ENCODE measurements at places on chromosomes 13 and 19.

- no peak for DNase-seq
Measured at GRCh38 chr13:48741377-48741776, 87.6 kb downstream of the CYSLTR2 start.

DNA sequence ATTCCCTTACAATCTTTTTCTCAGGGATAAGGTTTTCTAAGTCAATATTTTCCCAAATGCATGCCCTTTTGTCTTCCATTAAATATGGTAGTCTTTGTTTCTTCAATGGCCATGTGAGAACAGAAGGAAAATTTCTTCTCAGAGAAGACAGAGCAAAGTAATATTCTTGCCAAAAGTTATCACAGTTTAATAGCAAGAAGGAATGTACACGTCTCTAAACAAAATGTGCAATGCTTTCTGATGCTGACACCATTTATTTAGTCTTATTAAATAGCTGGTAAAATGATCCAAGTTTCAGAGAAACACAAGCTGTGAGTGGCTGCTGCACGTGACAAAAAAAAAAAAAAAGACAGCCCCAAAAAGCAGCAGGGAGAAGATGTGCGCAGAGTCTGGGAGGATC is 542.5 kb downstream of the GPC6 start:
- DNase-seq = no peak

DNA sequence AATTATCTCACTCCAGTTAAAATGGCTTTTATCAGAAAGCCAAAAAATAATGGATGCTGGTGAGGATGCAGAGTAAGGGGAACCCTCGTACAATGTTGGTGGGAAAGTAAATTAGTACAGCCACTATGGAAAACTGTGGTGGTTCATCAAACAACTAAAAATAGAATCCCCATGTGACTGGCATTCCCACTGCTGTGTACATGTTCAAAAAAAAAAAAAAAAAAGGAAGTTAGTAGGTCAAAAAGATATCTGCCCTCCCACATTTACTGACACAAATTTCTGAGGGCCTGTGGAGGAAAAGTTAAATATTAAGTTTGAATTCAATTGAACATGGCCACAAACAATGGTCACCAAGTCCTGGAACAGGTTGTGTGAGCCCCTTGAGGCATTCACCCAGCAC is 9.8 kb upstream of the ZSCAN5A start:
- no peak for DNase-seq

GRCh38 chr19:55085923-55086715 is 10.4 kb downstream of the EPS8L1 start:
- no peak for DNase-seq

DNA sequence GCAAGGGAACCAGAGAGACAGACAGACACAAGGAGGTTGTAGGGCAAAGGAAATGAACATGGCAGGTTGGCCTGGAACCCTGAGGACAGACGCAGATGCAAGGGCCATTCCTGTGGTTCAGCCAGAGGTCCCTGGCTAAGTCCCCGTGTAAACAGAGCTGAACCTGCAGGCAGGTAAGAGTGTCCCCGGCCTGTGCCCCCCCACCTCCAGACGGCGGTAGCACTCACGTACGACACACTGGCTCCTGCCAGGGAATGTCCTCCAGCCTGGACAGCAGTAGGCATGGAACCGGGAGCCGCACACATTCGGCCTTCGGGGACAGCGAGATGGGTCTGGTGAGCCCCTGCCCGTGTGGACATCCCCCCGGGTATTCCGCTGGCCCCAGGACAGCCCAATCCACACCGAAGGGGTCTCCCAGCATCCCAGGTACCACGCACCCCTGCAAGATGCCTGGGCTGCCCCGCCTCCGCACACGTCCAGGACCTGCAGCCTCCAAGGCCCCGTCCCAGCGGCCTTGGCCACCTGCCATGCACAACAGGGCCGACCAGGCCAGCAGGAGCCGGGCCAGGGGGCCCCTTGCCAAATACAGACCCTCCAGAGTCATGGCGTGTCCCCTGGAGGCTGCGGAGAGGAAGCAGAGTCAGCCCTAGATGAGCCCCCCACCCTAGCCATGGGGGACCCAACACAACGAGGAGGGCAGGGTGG is 2.4 kb downstream of the FBN3 start:
- DNase-seq = no peak

DNA sequence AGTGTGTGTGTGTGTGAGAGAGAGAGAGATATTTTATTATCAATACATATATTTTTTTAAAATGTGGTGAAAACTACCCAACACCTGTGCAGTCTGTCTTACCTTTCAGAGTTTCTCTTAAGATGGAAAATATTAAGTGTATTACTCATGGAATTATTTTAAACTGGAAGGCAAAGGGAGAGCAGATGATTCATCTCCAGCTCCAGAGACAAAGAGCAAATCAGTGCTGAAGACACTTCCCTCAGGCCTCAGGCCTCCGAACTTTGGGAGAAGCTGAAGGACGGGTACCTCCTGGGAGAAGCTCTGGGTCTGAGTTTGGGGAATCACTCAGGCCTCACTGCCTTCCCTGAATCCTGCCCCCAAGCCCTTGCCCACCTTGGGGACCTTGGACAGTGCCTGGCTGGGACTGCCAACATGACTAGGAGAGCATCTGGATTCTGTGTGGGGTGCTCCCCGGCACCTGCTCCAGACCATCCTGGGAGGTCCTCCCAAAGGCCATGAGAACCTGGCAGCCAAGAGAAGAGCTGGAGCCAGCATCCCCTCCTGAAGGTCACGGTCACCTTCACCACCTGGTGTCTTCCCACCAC is 170.4 kb upstream of the UBL3 start:
- no peak for DNase-seq

GRCh38 chr19:32718286-32718685 is 1.3 kb upstream of the TDRD12 start:
- DNase-seq = no peak

- DNase-seq = peak; percentile 88
Measured at GRCh38 chr13:21476893-21477472, 17.9 kb upstream of the ZDHHC20 start.

GRCh38 chr19:7471696-7472615 is 16.9 kb downstream of the PEX11G start:
- no peak for DNase-seq

DNA sequence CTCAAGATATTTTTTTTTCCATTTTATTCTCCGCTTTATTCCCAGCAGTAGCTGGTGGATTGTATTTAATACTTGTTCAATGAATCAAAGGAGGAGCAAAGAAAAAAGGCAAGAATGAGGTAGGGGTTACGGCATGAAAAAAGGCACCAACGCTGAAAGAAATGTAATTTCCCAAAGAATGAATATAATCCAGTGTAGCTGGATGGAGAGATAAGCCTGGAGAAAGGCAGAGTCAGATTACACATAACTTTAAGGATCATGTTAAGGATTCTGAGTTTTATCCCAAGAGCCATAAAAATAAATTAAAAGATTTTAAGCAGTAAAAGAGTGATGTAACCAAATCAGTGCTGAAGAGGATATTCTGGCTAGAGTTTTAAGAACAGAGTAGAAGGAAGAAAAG is 67.7 kb downstream of the RBM26 start:
- no peak for DNase-seq

GRCh38 chr19:44748426-44749254 is at the start of gene BCL3:
Gene BCL3, plus strand, starts transcription at chr19:44748708. Its CDS starts 83 bp downstream, at chr19:44748791.
- peak; percentile 88 for DNase-seq

DNA sequence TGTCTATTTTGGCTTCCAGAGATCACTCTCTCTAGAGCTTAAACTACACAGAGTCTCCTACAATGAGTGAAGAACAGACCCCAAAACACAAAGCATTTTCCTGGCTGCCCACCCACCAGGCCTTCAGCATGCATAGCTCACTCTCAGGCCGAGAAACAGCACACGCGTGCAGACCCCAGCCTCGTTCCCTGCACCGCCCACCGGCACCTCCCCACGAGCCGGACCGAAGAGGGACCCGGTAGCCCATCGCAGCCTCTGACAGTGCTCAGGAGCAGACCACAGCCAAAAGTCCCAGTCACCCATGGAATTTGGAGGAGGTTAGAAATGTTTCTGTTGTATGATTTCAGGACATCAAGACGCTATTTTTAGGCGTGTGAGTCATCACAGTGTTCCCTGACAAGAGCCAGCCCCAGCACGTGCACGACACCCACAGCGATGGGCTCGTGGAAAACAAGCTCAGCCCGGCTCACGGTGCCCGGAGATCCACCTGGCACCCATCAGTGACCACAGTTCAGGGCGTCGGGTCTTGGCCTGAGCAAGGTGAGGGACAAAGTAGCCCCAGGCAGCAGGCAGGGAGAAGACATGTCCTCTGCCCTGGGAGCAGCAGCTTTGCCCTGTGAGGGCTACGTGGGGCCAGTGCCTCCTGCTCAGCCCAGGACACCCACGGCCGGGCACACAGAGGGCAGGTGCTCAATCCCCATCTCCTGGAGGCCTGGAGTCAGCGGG is 50.1 kb upstream of the SPACA7 start:
- no peak for DNase-seq

- no peak for DNase-seq
Measured at GRCh38 chr19:9912551-9913236, 23.6 kb downstream of the OLFM2 start.

DNA sequence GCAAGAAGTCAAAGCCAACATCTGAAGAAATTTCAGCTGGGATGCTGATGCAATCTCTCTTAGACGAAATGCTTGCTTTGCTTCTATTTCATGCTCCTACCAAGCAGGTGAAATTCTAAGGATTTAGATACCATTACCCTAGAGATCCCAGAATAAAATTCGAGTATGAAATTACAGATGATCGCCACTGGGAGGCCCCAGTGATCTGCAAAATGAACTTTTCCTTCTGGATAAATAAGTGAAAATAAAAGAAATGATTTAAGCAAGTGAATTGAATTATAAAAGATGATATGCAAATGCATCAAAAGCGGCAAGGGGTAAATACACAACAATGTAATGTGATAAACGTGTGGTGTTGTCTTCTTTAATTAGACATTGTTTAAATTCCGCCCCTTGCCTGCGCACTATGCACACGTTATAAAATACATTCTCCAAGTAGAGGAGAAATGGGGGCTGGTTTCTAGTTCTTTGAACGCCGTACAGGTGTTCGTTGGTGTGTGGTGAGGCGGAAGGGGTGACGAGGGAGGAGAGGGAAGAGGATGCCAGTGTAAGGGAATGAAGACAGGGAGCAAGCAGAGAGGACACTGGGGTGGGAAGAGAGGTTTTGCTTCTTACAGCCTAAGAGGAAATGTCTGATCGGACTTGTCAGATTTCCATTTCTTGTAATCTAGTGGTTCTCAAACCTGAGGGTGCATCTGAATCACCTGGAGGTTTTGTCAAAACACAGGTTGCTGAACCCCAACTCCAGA is 58.0 kb downstream of the ERCC5 start:
- no peak for DNase-seq

DNA sequence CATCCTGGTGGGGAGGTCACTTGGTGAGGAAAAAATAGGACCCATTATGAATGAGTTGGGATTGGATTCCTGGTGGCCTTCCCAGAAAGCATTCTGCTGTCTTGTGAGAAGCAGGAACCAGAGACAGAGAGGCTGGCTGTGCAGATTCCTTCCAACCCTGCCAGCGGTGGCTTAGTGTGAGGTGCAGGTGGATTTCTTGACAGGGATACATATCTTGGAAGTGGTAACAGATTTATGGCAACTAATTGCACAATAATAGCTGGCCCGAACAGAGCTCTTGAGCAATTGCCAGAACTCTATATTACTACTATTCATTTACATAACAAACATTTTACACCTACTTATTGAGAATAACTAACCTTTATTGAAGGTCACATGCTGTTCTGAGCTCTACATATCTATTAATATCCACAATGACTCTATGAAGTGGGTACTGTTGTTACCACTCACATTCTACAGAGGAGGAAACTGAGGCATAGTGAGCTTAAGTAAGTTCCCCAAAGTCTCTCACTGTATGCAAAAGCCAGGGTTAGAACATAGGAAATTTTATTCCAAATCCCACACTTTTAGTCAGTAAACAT is 173.9 kb upstream of the SERP2 start:
- DNase-seq = no peak

- DNase-seq = peak; percentile 35
Measured at GRCh38 chr19:7970716-7971448, 27.4 kb upstream of the TIMM44 start.

DNA sequence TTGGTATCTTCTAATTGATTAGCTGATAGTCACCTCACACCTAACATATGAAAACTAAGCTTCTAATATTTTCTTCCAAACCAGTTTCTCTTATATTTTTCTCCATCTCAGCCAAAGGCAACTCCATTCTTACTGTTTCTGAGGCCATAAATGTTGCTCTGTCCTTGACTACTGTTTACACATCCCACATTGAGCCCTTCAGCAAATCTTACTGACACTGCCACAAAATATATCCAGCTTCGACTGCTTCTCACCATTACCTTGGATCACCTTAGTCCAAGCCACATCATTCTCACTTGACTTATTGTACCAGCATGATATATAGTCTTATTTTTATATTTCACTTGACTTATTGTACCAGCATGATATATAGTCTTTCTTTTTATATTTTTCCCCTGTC is 121.6 kb downstream of the MAB21L1 start:
- DNase-seq = no peak

DNA sequence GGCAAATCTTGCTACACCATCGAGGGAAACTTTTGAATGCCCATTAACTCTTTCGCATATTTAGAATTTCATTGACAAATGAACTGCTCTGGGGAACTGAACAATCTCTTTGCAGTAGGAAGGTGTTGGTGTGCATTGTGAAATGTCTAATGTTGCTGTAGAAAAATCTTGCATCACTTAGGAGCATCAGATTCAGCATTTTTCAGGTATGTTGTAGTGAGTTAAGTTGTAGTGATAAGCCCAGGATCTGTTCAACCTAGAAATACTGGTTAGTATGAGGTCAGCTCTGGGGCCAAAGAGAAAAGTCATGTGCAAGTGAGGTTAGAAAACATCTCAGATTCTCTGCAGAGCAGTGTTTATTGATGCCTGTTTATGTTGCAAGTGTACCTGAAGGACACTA is 4.1 kb downstream of the FRY start:
- no peak for DNase-seq

DNA sequence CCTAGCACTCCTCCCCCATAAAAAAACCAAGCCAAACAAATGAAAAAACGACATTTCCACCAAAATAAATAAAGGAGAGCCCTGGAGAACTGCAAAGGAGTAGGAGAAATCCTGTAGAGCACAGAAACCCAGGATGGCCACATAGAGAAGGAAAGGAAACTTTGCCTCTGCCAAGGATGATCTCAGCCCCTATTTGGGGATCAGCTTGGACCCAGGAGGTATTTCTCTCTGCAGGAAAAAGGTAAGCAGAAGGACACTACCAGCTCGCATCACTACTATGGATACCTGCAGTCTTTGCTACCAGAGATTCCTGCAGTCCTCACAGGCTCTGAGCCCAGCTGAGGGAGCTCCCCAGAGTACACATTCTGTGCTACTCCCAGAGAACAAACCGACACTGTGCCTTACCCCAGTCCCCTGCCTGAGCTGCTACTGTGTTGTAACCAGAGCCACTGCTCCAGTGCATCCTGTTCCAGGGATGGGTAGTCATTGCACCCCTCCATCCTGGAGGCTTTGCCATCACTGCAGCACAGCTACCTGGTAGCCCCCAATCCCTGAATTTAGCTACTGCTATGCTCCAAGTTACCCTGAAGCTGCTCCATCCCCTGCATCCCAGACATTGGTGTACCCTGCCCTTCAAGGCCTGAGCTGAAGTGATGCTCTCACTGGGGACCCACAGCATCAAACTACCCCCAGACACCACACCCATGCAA is 41.7 kb downstream of the VWA8 start:
- DNase-seq = no peak

GRCh38 chr19:20616071-20616470 is 45.3 kb downstream of the ZNF626 start:
- no peak for DNase-seq

GRCh38 chr19:6677883-6678689 is 8.1 kb upstream of the TNFSF14 start:
- DNase-seq = peak; percentile 63
